ENCODE measurements at places on chromosomes 12 and 14. TPM values are rescaled to one million over a fixed set of nuclear protein-coding genes. Genes with fewer than 3 reads are reported as not detected.

GLT8D2 gene
- not detected for total RNA-seq

- H3K36me3 ChIP-seq: no peaks in the 10 kb centered on the region
- no peak overlapping the region for H3K27ac ChIP-seq
- H3K4me3 ChIP-seq: no peak overlapping the region
- DNase-seq: no peak
- H3K4me1 ChIP-seq: peaks cover 7% of the 10 kb centered on the region
Observed at GRCh38 chr12:123083661-123084571, 67.0 kb downstream of the PITPNM2 start.

DNA sequence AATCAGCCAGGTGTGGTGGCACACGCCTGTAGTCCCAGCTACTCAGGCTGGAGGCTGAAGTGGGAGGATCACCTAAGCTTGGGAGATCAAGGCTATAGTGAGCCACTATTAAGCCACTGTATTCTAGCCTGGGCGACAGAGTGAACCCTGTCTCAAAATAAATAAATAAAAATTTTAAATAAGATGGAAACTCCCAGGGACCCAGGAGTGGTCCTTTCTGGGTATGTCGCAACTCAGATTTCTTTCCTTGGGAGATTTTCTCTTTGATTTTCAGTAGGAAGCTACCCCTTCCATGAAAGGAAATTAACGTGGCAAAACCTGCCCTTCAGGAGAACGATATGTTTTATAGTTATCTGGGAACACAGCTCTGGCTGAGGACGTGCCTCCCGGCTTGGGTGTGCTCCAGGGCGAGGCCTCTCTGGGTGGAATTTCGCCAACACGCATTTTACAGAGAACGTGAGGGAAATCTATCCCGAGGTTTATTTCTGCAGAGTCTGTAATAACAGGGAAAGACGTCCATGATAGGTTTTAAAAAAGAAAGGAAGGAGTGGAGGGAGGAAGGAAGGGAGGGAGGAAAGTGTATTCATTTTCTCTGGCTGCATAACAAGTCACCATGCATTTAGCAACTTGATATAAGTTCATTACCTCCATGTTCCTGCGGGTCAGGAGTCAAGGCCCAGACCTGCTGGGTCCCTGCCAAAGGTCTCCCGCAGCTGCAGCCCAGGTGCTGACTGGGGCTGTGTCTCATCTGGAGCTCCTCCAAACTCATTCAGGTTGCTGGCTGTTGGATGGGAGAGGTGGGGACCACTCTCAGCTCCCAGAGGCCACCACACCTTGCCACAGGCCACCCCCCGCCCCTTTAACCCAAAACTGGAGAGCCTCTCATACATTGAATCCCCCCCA, 80.6 kb upstream of the GSC start:
- no peaks in the 10 kb centered on the region for H3K27me3 ChIP-seq
- no peak for DNase-seq
- no peaks in the 10 kb centered on the region for H3K36me3 ChIP-seq
- H3K4me3 ChIP-seq: no peak overlapping the region
- no peak overlapping the region for H3K27ac ChIP-seq

DNA sequence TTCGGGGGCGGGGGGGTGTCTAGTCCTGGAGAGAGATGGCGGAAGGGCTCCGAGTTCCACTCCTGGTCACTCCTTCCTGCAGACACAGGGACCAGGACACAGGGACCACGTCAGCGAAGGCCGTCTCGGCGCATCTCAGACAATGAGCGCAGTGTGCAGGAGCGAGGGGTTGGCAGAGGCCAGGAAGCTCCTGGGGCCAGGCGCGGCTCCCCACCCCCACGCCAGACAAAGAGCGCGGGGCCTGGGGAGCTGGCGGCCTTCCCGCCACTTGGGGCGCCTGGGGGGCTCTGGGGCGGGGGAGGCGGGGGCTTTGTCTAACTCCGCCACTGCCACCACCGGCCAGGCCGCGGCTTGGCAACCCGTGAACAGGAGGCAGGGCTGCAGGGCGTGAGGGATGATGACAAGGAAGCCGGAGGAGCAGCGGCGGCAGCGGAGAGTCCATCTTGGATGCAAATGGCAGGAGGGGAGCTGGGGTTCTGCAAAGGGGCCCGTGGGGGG, 2.2 kb downstream of the CDK2AP1 start:
- H3K27ac ChIP-seq: no peak overlapping the region
- 0 out of 3 replicates have a peak, but pooled peaks cover 6% of the 10 kb centered on the region for H3K4me1 ChIP-seq
- H3K4me3 ChIP-seq: no peak overlapping the region

FSCB gene
- total RNA-seq: not detected

GRCh38 chr12:118326991-118327390, 45.7 kb downstream of the TAOK3 start:
- H3K4me3 ChIP-seq: no peak overlapping the region
- peaks cover 14% of the 10 kb centered on the region for H3K4me1 ChIP-seq
- no peaks in the 10 kb centered on the region for H3K36me3 ChIP-seq
- no peaks in the 10 kb centered on the region for H3K27me3 ChIP-seq

- H3K27ac ChIP-seq: no peak overlapping the region
- no peak overlapping the region for H3K4me3 ChIP-seq
- no peak for DNase-seq
Observed at GRCh38 chr14:70872678-70873020, 34.6 kb upstream of the PCNX1 start.

TRPV4 gene
- not detected for total RNA-seq

RNASE1 gene
- total RNA-seq: 6.4 TPM

GRCh38 chr14:101008196-101008595, 104.7 kb upstream of the RTL1 start:
- DNase-seq: no peak
- H3K27me3 ChIP-seq: no peaks in the 10 kb centered on the region
- no peaks in the 10 kb centered on the region for H3K36me3 ChIP-seq
- H3K4me3 ChIP-seq: no peak overlapping the region

- peaks cover 49% of the 10 kb centered on the region for H3K36me3 ChIP-seq
- H3K27me3 ChIP-seq: no peaks in the 10 kb centered on the region
- no peak overlapping the region for H3K27ac ChIP-seq
- no peak for DNase-seq
- H3K4me1 ChIP-seq: peaks cover 60% of the 10 kb centered on the region
Observed at GRCh38 chr12:6966351-6966750, 4.1 kb downstream of the PHB2 start.

- no peaks in the 10 kb centered on the region for H3K4me1 ChIP-seq
- no peak overlapping the region for H3K27ac ChIP-seq
- H3K4me3 ChIP-seq: no peak overlapping the region
Observed at GRCh38 chr14:54347044-54347443, 49.8 kb upstream of the CDKN3 start.

DNA sequence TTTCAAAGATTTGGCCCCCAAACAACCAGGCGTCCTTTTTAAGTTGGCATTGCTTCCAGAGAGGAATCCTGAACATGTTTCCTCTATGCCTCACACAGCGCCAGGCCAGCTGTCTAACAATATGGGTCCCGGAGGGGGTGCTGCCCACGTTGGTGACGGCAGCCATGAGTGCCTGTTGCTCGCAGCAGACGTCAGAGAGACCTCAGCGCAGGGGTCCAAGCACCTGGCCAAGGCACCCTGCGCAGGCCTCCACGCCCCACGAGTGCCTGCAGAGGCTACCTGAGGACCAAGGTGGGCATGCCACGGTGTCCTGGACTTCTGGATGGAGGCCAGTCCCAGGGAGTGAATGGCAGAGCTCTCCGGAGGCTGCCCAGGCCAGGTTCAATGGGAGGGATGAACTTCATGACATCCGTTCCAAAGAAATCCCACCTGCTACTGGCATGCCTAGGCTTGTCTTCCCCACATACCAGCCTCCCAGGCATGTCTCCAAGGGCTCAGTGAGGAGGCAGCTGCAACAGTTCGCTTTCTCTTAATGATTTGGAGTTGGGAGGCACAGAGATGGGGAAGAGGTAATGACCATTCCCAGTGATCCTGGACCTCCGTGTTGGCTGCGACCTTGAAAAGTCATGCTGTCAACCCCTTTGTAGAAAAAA, 11.6 kb upstream of the FOXN3 start:
- no peaks in the 10 kb centered on the region for H3K36me3 ChIP-seq
- no peaks in the 10 kb centered on the region for H3K27me3 ChIP-seq
- no peaks in the 10 kb centered on the region for H3K4me1 ChIP-seq
- no peak for DNase-seq

RDH12 gene
- 0.29 TPM for total RNA-seq

CIROP gene
- total RNA-seq: not detected

GRCh38 chr12:57237596-57237931, 8.1 kb downstream of the SHMT2 start:
- no peak overlapping the region for H3K27ac ChIP-seq
- DNase-seq: no peak
- peaks cover 2% of the 10 kb centered on the region for H3K27me3 ChIP-seq

SIRT4 gene
- 2.5 TPM for total RNA-seq

NDRG2 gene
- total RNA-seq: 37.4 TPM

MAP1LC3B2 gene
- total RNA-seq: 1.7 TPM

SYNDIG1L gene
- total RNA-seq: not detected

CLEC6A gene
- total RNA-seq: not detected

DTD2 gene
- total RNA-seq: 15.2 TPM

- no peak overlapping the region for H3K27ac ChIP-seq
- no peaks in the 10 kb centered on the region for H3K27me3 ChIP-seq
- H3K36me3 ChIP-seq: no peaks in the 10 kb centered on the region
- peaks cover 19% of the 10 kb centered on the region for H3K4me1 ChIP-seq
- DNase-seq: no peak
- no peak overlapping the region for H3K4me3 ChIP-seq
Observed at GRCh38 chr12:93622485-93622884, 50.0 kb downstream of the SOCS2 start.

DNA sequence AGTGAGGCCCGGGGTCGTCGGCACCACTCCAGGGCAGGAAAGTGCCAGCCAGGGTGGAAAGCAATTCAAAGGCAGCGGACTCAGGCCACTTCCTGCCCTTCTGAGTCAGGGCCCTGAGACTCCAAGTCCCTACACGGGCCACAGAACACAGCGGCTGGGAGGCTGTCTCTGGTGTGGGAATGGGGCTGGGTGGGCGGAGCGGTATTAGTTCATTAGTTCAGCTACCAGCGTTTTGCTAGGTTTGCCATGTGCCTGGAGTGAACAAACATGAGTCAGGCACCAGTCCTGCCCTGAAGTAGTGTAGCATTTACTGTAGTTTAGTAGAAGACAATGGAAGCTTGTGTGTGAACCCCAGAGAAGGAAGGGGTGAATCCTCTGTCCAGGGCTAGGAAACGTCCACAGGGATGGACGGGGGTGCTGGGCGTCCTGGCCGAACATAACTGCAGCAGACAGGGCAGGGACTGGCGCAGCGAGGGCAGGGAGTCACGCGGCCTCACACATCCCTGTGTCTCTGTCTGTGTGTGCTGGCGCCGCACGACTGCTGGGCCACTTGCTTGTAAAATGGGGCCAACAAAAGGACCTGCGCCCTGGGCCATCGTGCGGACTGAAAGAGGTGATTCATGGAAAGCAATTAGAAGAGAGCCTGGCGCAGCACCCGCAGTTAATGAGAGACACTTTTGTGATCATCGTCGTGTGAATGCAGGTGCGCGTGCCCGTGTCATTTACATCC, 186.4 kb upstream of the PRMT8 start:
- no peaks in the 10 kb centered on the region for H3K36me3 ChIP-seq
- no peak for DNase-seq
- H3K27me3 ChIP-seq: peaks cover 15% of the 10 kb centered on the region
- no peak overlapping the region for H3K27ac ChIP-seq
- H3K4me1 ChIP-seq: no peaks in the 10 kb centered on the region
- no peak overlapping the region for H3K4me3 ChIP-seq

DNA sequence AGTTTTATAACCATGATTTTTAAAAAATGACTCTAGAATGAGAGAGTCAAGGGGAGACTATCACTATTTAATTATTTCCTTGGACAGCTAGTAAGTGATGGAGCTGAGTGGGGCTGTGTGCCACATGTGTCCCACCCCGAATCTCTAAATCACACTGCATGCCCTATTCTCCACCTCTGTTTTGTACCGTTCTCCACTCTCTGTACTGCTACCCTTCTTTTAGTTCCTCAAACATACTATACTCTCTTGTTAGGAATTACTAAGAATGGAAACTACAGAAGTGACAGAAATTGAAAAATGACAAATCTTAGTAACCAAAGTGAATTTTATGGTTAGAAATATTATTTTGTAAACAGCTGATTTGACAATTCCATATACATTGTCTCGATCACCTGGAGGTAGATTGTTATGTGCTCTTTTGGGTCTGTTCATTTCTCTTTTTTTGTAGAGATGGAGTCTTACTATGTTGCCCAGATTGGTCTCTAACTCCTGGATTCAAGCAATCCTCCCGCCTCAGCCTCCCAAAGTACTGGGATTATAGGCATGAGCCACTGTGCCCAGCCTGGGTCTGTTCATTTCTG, 35.9 kb downstream of the SLC11A2 start:
- no peak for DNase-seq
- peaks cover 77% of the 10 kb centered on the region for H3K36me3 ChIP-seq
- H3K27me3 ChIP-seq: no peaks in the 10 kb centered on the region
- no peak overlapping the region for H3K27ac ChIP-seq

GRCh38 chr12:117733549-117733805, 235.3 kb downstream of the KSR2 start:
- H3K4me3 ChIP-seq: no peak overlapping the region
- no peak for DNase-seq

DNA sequence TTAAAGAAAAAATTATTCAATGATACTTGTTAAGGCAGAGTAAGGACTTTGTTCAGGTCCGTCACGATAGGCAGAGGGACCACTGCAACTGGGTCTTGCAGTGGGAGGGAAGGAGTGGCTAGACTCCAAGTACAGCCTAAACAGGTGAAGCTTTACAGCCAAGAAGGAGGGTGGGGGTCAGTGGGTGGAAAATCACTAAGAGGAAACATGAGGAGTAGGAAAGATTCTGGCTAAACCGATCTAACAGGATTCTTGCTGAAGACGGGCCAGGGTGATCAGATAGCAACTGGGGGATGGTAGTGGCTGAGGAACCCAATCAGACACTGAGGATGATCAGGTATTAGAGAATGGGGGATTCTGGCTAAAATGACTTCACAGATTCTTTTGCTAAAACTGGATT, 100.2 kb downstream of the TTC7B start:
- peaks cover 8% of the 10 kb centered on the region for H3K4me1 ChIP-seq
- no peak overlapping the region for H3K4me3 ChIP-seq
- DNase-seq: no peak
- no peak overlapping the region for H3K27ac ChIP-seq
- H3K36me3 ChIP-seq: peaks cover 6% of the 10 kb centered on the region

- DNase-seq: no peak
- no peaks in the 10 kb centered on the region for H3K4me1 ChIP-seq
- H3K4me3 ChIP-seq: no peak overlapping the region
- no peaks in the 10 kb centered on the region for H3K36me3 ChIP-seq
- H3K27me3 ChIP-seq: peaks cover 6% of the 10 kb centered on the region
Observed at GRCh38 chr14:65169351-65169750, 67.0 kb upstream of the MAX start.

All from K562 (cell line).